Activated T-cell treated with anti-CD3 and anti-CD28 coated beads, Interleukin-2, amount 50 U/mL, for 4 hours (primary cell): ENCODE measurements at places on chromosomes 2 and 18.
A peak's percentile ranks its signal among the peaks of the same experiment; 100 is the strongest.

- no peak for DNase-seq
Measured at GRCh38 chr18:40877096-40877495, 1077.9 kb upstream of the PIK3C3 start.

DNA sequence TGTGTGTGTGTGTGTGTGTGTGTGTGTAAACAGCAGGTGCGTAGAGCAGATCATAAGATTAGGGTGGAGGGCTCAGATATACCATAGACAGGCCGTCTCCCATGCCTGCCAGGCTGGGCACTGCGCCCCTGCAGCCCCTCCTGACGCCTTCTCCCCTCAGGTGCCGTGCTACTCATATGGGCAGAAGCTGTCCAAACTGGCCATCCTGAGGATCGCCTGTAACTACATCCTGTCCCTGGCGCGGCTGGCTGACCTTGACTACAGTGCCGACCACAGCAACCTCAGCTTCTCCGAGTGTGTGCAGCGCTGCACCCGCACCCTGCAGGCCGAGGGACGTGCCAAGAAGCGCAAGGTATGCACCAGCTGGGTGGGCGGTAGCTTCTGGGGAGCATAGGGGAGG lies 10.0 kb downstream of the ATOH8 start:
- DNase-seq: no peak

GRCh38 chr2:177325554-177325953 lies 61.0 kb upstream of the NFE2L2 start:
- no peak for DNase-seq

GRCh38 chr2:230330725-230331124 lies 3.7 kb downstream of the SP140L start:
- no peak for DNase-seq

DNA sequence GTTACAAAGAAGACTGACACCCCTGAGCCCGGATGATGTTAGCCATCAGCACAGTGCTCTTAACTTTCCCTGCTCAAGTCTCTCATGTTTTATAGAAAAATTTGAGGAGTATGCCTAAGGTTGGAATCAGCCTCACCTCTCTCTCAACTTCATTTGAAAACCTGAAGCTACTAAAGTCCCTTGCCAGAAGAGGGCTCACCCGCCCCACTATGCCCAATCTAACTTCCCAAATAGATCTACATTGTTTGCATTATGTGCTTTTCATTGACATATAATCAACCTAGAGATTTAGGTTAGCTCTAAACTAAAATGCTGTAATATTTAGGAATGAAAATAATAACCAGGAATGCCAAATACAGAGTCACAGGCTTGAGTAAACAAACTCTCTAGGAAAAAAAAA lies 305.4 kb downstream of the NCKAP5 start:
- no peak for DNase-seq

- no peak for DNase-seq
Measured at GRCh38 chr2:207281436-207281835, 115.7 kb upstream of the KLF7 start.

- DNase-seq: no peak
Measured at GRCh38 chr2:236870370-236870769, 215.3 kb upstream of the COPS8 start.

DNA sequence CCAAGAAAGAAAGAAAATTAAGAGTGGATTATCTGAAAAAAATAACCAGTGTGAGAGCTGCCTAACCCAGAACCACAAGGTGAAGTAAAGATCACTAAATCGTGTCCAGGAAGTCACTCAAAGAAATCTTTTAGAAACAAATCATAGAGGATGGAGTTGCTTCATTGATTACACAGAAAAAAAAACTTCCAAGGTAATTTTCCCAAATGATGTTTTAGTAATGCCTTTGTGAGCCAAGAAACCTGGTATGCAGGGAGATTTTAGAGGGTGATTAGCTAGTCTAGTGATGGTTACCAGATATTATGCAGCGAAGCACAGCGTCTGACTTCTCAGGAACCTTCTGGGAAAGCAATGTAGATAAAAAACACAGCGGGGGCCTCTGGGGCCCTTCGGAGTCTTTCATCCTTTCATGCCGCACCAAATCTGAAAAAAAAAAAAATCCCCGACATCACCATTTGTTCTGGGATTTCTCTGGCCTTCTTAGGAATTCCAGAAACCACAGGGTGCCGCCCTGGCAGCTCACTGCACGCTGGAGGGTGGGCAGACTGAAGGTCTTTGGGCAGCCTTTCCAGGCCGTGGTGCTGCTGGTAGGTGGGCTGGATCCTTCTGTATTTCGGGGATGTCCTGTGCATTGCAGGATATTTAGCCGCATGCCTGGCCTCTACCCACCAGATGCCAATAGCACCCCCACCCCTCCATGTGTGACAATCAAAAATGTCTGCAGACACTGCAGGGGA lies 17.3 kb downstream of the ALPK2 start:
- no peak for DNase-seq

- no peak for DNase-seq
Measured at GRCh38 chr2:207478572-207478971, 51.2 kb upstream of the CREB1 start.

- no peak for DNase-seq
Measured at GRCh38 chr2:191612496-191612895, 65.4 kb upstream of the NABP1 start.

GRCh38 chr2:238097201-238097987 lies 2.7 kb upstream of the ESPNL start:
- no peak for DNase-seq

GRCh38 chr2:14816069-14817060 lies 183.8 kb downstream of the LRATD1 start:
- no peak for DNase-seq

DNA sequence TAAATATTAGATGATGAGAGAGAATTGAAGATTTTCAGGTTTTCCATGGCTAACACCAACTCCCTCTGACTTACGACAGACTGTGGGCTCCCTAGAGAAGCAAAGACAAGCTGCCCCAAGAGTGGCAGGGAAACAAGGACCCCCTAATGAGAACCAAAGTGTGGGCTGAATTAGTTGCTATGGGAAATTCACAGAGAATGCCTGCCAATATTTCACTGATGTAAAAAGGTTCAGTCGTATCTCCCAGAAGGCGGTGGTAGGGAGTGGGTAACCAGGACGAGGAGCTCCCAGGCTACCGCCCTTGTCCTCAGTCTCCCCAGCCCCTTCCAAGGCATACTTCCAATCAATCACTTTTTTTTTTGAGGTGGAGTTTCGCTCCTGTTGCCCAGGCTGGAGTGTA lies 113.6 kb downstream of the LAMA1 start:
- no peak for DNase-seq

DNA sequence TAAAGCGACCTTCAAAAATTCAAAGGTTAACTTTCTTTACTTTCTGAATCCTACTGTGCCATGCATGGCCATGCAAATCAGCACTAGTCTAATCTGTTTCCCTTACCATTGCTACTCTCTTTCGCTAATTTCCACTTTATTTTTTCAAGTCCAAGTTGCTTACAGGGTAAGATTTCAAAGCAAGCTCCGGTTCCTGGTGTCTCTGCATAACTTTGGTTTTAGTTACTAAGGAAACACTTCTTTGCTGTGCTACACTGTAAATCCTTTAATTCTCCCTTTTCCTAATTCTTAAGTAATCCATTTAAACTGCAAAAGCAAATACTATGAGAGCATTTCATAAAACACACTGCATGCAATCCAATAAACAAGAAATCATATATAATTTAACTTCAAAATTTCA lies 383.5 kb upstream of the LYPD1 start:
- DNase-seq: no peak

- peak; percentile 5 for DNase-seq
Measured at GRCh38 chr2:29114586-29114945, 649 bp upstream of the CLIP4 start.

GRCh38 chr2:27708666-27709065 lies 45.0 kb downstream of the SLC4A1AP start:
- DNase-seq: no peak

GRCh38 chr18:10259901-10260300 lies 194.5 kb upstream of the APCDD1 start:
- no peak for DNase-seq

DNA sequence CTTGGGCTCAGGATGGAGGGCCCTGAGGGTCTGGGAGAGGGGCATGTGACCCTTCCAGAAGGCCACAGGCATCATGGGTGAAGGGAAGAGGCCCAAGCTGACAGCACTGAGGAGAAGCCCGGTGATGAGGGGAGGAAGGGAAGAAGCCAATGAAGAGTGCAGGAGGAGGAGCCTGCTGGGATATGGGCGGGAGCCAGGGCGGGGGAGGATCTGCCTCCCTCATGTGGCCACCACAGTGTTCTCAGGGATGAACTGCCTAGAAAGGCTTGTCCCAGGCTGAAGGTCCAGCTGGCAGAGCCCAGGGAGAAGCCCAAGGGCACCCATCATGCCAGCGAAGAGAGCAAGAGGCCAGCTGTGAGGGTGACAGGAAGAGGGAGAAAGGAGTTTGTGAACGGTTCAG lies 24.6 kb upstream of the PLB1 start:
- no peak for DNase-seq

DNA sequence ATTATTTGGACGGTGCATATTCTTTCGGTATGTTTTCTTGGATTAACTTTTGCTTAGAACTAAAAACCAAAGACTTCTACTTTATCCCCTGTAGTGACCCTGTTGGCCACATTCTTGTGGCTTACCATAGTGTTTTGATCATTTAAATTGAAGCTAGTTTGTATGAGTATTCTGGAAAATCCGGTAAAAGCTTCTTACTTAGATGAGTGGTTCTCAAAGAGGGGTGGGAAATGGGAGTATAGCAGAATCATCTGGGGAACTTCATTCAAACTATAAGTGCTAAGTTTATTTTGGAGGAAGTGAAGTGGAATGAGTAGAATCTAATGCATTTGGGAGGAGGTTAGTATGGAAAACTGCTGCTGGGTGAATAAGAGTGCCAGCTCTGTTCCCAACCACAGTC lies 3.8 kb downstream of the PPP1CB start:
- DNase-seq: no peak

- DNase-seq: no peak
Measured at GRCh38 chr2:28778392-28778791, 26.8 kb downstream of the PPP1CB start.

DNA sequence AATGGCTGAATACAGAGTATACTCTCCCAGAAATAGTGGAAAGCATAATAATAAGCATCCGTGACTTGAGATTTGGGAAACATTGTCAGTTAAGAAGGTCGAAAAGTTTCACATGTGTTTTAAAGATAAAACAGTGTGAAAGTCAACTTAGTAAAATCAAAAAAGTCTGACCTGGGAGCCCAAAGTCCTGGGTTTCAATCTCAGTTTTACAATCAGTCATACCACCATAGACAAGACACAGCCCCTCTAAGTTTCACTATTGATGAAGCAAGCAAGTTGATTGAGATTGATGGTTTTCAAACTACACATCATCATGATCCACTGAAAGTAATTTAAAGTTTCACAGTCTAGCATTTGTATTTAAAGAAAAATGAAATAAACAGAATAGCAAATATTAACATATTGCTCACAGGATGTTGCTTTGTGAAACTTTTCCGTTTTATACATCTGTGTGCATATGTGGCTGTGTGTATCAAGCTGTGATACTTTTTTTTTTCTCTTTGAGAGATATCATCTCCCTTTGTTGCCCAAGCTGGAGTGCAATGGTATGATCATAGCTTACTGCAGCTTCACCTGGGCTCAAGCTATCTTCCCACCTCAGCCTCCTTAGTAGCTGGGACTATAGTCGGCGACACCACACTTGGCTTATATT lies 71.1 kb downstream of the PIK3C3 start:
- no peak for DNase-seq

- DNase-seq: no peak
Measured at GRCh38 chr2:43950383-43951008, 45.3 kb downstream of the LRPPRC start.

- no peak for DNase-seq
Measured at GRCh38 chr2:128367601-128368359, 49.1 kb upstream of the HS6ST1 start.

DNA sequence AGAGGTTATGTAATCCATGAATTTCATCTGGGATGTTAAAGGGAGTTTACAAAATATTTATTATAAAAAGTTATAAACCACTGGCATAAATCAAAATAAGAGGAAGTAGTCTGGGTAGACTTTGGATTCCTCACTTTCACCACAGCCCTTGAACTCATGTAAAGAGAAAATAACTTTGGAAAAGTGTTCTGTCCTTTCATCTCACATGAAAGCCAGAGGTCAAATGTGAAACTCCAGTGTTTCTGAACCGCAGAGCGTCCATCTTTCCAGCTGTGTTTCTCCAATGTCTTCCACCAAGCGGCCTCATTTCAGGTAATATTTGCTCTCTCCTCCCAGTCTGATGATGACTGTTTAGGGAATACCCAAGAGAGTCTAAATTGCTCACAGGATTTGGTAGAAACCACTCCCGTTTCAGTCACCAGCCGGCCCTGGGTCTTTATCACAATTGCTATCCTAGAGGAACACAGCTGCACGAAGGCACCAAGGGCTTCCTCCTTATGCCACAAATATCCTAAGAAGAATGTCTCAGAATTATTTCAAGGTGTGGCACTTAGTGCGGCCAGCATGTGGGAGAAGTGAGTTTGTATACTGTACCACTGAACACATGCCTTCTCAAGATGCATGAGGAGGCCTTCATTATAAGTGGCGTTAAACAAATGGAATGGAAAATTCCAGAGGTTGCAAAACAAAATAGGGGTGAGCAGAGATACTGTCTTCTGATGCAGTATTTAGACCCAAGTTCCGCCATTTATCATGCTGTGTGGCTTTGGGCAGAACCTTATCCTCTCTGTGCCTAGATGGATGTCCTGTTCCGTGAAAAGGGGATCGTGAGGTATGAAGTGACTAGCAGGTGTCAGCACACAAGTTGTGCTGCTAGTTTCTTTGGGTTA lies 63.8 kb downstream of the ACTR2 start:
- DNase-seq: no peak

- no peak for DNase-seq
Measured at GRCh38 chr18:41719808-41720207, 235.2 kb upstream of the PIK3C3 start.

- DNase-seq: no peak
Measured at GRCh38 chr2:204133476-204133875, 196.9 kb downstream of the ICOS start.

GRCh38 chr2:191003405-191004309 lies 10.3 kb downstream of the STAT1 start:
- DNase-seq: no peak

- DNase-seq: no peak
Measured at GRCh38 chr2:54740333-54740732, 16.9 kb downstream of the EML6 start.

DNA sequence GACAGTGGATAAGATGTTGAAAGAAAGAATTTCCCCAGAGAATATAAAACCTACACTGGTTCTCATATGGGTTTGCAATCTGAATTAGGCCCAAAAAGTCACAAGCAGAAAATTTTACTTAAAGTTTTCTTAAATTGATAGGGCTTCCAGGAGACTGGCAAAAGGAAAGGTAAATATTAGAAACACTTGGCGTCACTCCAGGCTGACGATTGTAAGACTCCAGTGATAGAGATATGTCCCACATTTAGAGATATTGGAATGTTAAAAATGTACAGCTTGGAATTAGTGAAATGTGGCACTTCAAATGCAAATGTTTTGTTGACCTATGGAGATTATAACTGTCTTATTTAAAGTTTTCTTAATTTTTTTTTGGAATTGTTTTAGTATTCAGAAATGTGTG lies 14.0 kb downstream of the YIPF4 start:
- no peak for DNase-seq

- no peak for DNase-seq
Measured at GRCh38 chr2:52765735-52766134, 1001.9 kb upstream of the CHAC2 start.
